ENCODE measurements at places on chromosomes 3 and 15. TPM values are rescaled to one million over a fixed set of nuclear protein-coding genes. Genes with fewer than 3 reads are reported as not detected.

- DNase-seq: no peak
- H3K27ac ChIP-seq: no peak overlapping the region
- H3K4me1 ChIP-seq: no peaks in the 10 kb centered on the region
- no peaks in the 10 kb centered on the region for H3K27me3 ChIP-seq
Measured at GRCh38 chr15:35886765-35887164, 340.8 kb upstream of the DPH6 start.

DNA sequence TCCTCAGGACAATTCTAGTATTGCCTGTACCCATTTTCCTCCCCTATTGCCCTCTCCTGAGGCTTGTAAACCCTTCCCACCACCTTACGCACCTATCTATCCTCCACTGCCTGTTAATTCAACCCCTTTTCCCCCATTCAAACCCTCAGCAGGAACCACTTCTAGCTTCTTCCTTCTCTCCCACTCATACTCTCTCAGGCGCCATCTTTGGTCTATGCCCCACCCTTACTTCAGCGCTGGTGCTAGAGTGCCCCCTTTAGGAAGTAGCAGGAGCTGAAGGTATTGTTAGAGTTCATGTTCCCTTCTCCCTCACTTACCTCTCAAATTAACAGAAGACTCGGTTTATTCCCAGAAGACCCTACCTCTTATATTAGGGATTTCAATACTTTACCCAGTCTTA lies 121.8 kb upstream of the NLGN1 start:
- no peaks in the 10 kb centered on the region for H3K36me3 ChIP-seq
- H3K4me1 ChIP-seq: no peaks in the 10 kb centered on the region
- H3K27me3 ChIP-seq: no peaks in the 10 kb centered on the region
- H3K4me3 ChIP-seq: no peak overlapping the region

The CHRM5 gene
- 0.11 TPM for total RNA-seq

The CLEC3B gene
- total RNA-seq: 16.0 TPM

- H3K4me1 ChIP-seq: peaks cover 17% of the 10 kb centered on the region
- H3K27ac ChIP-seq: no peak overlapping the region
- no peak overlapping the region for H3K4me3 ChIP-seq
- no peak for DNase-seq
- no peaks in the 10 kb centered on the region for H3K27me3 ChIP-seq
Measured at GRCh38 chr15:71153823-71154524, 38.7 kb downstream of the THSD4 start.

GRCh38 chr3:162534431-162534830 lies 1037.8 kb downstream of the OTOL1 start:
- H3K4me1 ChIP-seq: no peaks in the 10 kb centered on the region
- H3K36me3 ChIP-seq: no peaks in the 10 kb centered on the region
- no peak for DNase-seq
- no peaks in the 10 kb centered on the region for H3K27me3 ChIP-seq

- H3K27me3 ChIP-seq: no peaks in the 10 kb centered on the region
- H3K4me1 ChIP-seq: peaks cover 3% of the 10 kb centered on the region
- no peaks in the 10 kb centered on the region for H3K36me3 ChIP-seq
- H3K27ac ChIP-seq: no peak overlapping the region
- H3K4me3 ChIP-seq: no peak overlapping the region
Measured at GRCh38 chr3:127720985-127721935, 48.5 kb downstream of the ABTB1 start.

The PCOLCE2 gene
- 14.2 TPM for total RNA-seq

The B3GALNT1 gene
- total RNA-seq: 13.2 TPM

- no peaks in the 10 kb centered on the region for H3K4me1 ChIP-seq
- no peak overlapping the region for H3K4me3 ChIP-seq
- no peaks in the 10 kb centered on the region for H3K27me3 ChIP-seq
- H3K27ac ChIP-seq: no peak overlapping the region
- DNase-seq: no peak
Measured at GRCh38 chr3:24519368-24520100, 24.9 kb upstream of the THRB start.

DNA sequence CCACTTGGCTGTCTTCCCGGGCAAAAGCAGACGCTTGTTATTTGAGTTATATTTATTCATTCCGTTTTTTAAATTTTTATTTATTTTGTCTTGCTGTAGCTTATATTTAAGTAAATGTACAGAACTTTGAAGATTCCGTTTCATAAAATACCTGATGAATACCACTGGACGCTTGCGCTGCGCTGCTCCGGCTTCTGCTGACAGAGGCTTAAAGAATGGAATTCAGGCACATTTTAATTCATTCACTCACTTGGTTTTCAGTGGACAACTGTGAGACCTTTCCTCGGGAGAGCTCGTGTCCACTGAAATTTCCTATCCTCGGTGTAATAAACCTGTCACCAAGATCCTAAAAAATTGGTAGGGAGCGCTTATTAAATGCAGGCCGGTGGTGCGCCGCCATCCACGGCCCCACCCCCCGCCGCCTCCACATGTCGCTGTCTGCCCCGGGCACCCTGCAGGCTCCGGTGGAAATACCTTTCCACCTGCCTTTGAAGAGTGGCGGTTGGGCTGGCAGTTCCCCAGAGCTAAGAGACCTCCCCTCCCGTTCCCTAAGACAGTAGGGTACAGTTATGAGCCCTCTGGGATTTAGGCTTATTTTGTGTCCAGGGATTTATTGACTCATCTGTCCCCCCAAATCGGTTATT lies 62.5 kb upstream of the UBE2E1 start:
- no peaks in the 10 kb centered on the region for H3K27me3 ChIP-seq
- no peaks in the 10 kb centered on the region for H3K36me3 ChIP-seq
- no peaks in the 10 kb centered on the region for H3K4me1 ChIP-seq
- DNase-seq: no peak

GRCh38 chr15:57598346-57598745 lies 6.6 kb downstream of the MYZAP start:
- no peak for DNase-seq
- H3K36me3 ChIP-seq: no peaks in the 10 kb centered on the region
- H3K4me3 ChIP-seq: no peak overlapping the region
- H3K27ac ChIP-seq: peak overlapping the region; percentile 55
- H3K4me1 ChIP-seq: no peaks in the 10 kb centered on the region
- H3K27me3 ChIP-seq: no peaks in the 10 kb centered on the region

- H3K27ac ChIP-seq: no peak overlapping the region
- H3K27me3 ChIP-seq: no peaks in the 10 kb centered on the region
- no peak overlapping the region for H3K4me3 ChIP-seq
- DNase-seq: no peak
- no peaks in the 10 kb centered on the region for H3K4me1 ChIP-seq
Measured at GRCh38 chr15:76312540-76313174, 1.4 kb upstream of the ETFA start.

GRCh38 chr3:111910806-111911205 lies 51.7 kb downstream of the PHLDB2 start:
- no peak overlapping the region for H3K4me3 ChIP-seq
- H3K36me3 ChIP-seq: no peaks in the 10 kb centered on the region
- H3K27me3 ChIP-seq: no peaks in the 10 kb centered on the region
- H3K27ac ChIP-seq: no peak overlapping the region
- H3K4me1 ChIP-seq: no peaks in the 10 kb centered on the region

- no peak for DNase-seq
- no peak overlapping the region for H3K4me3 ChIP-seq
- no peaks in the 10 kb centered on the region for H3K27me3 ChIP-seq
- H3K4me1 ChIP-seq: no peaks in the 10 kb centered on the region
- no peaks in the 10 kb centered on the region for H3K36me3 ChIP-seq
Measured at GRCh38 chr3:14482271-14482721, 57.8 kb downstream of the GRIP2 start.

The ISLR gene
- 36.5 TPM for total RNA-seq

DNA sequence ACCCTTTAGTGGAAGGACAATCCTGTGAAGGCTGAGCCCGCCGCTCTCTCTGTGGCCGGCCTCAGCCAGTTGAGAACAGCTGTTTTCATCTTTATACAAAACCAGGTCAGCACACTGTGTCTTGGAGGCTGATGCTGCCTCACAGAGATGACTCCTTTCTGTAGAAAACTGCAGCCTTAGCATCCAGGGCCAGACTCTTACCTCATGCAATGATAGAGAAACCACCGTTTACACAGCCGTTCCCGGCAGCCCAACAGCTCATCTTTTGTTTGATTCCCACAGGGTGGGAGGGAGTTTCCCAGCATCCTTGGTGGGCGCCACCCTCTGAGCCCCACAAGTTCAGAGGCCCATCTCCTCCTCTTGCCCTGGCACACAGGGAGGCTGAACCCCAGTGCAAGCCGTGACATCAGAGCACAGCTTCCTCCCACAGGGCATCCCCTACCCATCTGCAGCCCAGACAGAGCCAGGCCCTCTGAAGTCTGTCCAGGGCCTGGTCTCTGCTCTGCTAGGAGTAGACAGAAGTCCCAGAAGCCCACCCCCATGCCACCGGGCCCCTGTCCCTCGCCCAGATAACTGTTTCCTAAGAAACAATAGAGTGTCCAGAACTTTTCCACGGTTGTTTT lies 105.0 kb downstream of the LRRK1 start:
- H3K27me3 ChIP-seq: no peaks in the 10 kb centered on the region
- H3K27ac ChIP-seq: peak overlapping the region; percentile 29
- DNase-seq: no peak
- no peaks in the 10 kb centered on the region for H3K4me1 ChIP-seq
- no peak overlapping the region for H3K4me3 ChIP-seq

DNA sequence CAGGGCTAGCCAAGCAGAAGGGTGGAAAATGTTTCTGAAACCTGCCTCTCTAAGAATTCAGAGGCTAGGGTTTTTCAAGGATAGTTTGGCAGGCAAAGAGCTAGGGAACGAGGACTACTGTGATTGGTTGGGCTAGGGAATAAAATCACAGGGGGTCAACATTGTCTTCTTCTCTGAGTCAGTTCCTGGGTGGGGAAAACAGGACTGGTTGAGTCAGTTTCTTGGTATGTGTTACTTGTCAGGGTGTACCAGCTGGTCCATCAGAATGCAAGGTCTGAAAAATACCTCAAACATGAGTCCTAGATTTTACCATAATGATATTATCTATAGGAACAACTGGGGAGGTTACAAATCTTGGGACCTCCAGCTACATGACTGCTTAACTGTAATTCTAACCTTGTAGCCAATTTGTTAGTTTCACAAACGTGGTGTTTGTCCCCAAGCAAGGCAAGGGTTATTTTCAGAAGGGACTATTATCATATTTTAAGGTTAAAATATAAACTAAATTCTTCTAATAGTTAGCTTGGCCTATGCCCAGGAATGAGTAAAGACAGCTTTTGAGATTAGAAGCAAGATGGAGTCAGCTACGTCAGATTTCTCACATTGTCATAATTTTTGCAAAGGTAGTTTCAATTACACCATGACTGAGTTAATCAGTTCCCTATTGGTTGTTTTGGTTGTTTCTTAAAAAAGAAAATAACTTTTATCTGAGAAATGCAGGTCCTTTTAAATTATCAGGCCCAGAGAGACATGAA lies 231.5 kb downstream of the ALCAM start:
- no peak overlapping the region for H3K27ac ChIP-seq
- no peaks in the 10 kb centered on the region for H3K36me3 ChIP-seq
- no peaks in the 10 kb centered on the region for H3K4me1 ChIP-seq
- H3K27me3 ChIP-seq: no peaks in the 10 kb centered on the region
- H3K4me3 ChIP-seq: no peak overlapping the region

- no peaks in the 10 kb centered on the region for H3K27me3 ChIP-seq
- DNase-seq: peak; percentile 41
- H3K4me1 ChIP-seq: peaks cover 10% of the 10 kb centered on the region
- peaks cover 12% of the 10 kb centered on the region for H3K36me3 ChIP-seq
Measured at GRCh38 chr3:126356373-126357264, 589 bp downstream of the KLF15 start.

- H3K36me3 ChIP-seq: no peaks in the 10 kb centered on the region
- no peak for DNase-seq
- H3K27me3 ChIP-seq: no peaks in the 10 kb centered on the region
- no peak overlapping the region for H3K27ac ChIP-seq
Measured at GRCh38 chr3:13378155-13378554, 42.0 kb downstream of the NUP210 start.

DNA sequence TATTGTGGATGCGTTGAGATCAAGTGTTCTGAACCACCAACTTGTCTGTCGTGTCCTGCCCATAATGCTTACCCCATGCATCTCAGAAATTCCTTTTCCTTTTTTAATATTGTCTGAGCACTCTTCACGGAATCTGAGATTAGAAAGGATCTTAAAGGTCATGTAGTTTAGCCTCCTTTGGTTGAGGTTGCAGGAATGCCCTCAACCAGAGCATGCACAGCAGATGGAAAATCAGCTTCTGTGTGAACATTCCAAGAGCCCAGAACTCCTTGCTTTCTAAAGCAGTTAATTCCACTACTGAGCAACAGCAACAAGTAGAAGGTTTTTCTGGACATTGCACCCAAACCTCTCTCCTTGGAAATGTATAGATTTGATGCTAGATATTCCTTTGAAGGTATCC lies 153.7 kb downstream of the TPRG1 start:
- no peaks in the 10 kb centered on the region for H3K27me3 ChIP-seq
- no peak overlapping the region for H3K4me3 ChIP-seq
- H3K27ac ChIP-seq: no peak overlapping the region
- DNase-seq: no peak
- H3K36me3 ChIP-seq: no peaks in the 10 kb centered on the region

DNA sequence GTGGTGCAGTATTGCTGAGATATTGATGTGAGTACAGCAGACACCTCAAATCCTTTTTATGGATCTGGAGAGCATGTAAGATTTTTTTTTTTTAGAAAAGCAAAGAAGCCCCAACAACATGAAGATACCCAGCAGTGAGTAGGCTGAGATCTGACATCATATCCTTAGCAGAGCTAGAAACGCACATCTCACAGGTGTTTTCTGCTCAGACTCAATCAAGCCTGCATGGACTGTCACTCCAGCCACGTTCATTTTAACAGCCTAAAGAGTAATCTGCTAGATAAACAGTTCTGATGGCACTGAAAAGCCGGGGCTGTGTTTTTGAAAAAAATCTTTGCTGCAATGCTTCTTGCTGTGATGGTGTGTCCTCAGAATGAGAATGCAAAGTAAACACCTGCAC lies 544.2 kb downstream of the FGF12 start:
- H3K27me3 ChIP-seq: no peaks in the 10 kb centered on the region
- no peak for DNase-seq
- H3K27ac ChIP-seq: no peak overlapping the region
- no peaks in the 10 kb centered on the region for H3K36me3 ChIP-seq
- H3K4me3 ChIP-seq: no peak overlapping the region

GRCh38 chr15:74836846-74837245 lies 6.1 kb downstream of the ULK3 start:
- no peaks in the 10 kb centered on the region for H3K36me3 ChIP-seq
- H3K27me3 ChIP-seq: no peaks in the 10 kb centered on the region
- no peak for DNase-seq
- peaks cover 4% of the 10 kb centered on the region for H3K4me1 ChIP-seq
- H3K27ac ChIP-seq: no peak overlapping the region
